ENCODE measurements at places on chromosomes 1 and 21.

- no peak for DNase-seq
Measured at GRCh38 chr1:5481889-5482288, 510.3 kb downstream of the NPHP4 start.

GRCh38 chr1:220272047-220272840, at the start of gene RAB3GAP2:
Gene RAB3GAP2, minus strand, starts transcription at chr1:220272453. Its CDS starts 116 bp downstream, at chr1:220272337.
- peak; percentile 94 for DNase-seq

GRCh38 chr1:30895382-30895943, 13.1 kb downstream of the SDC3 start:
- no peak for DNase-seq

DNA sequence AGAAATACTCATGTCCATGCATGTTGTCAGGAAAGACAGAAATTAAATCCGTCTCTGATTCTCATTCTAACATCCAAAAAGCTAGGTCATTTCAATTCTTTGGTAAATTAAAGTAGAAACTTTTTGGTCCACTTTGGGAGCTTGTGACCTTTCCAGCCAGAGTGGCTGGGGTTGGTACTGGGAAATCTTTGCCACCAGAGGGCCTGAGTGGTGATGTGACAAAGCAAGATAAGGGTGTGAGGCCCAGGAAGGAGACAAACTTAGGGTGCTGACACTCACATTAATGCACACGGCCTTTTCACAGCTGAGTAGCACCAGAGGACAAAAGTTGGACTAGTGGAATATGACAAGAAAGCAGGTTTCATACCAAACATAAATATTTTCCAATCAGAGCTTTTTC, 144.3 kb downstream of the DNM3 start:
- no peak for DNase-seq

DNA sequence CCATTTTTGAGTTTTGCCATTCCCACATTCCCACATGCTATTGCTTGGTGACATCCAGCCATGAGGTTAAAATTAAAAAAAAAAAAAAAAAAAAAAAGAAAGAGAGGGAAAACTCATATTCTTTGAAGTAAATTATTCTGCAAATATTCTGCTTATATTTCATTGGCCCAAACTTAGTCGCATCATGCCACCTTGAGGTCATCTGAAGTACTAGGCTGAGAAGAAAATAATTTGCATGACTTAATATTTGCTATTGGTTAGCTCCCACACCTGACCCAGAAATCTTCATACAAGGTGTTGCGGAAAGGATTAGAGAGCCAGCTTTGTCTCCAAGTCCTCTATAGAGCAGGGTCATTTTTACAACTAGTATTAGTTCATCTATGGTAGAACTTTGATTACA, 2206.0 kb downstream of the MRPL39 start:
- peak; percentile 59 for DNase-seq

DNA sequence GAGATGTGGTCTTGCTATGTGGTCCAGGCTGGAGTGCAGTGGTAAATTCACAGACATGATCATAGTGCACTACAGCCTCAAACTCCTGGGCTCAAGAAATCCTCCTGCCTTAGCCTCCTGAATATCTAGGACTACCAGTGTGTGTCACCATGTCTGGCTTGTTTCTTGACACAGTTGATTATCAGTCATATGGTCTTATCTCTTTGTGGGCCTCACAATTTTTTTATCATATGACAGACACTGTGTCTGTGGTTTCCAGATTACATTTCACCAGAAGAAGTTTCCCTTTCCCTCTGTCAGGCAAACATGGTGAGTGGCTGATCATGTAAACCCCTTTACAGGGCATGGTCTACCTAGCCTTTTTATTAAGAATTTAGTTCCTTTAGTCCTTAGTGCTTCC, 96.1 kb downstream of the HFM1 start:
- DNase-seq: no peak

- DNase-seq: no peak
Measured at GRCh38 chr1:93615582-93616150, 66.0 kb downstream of the BCAR3 start.

- no peak for DNase-seq
Measured at GRCh38 chr1:74857676-74858075, 124.7 kb downstream of the TYW3 start.

DNA sequence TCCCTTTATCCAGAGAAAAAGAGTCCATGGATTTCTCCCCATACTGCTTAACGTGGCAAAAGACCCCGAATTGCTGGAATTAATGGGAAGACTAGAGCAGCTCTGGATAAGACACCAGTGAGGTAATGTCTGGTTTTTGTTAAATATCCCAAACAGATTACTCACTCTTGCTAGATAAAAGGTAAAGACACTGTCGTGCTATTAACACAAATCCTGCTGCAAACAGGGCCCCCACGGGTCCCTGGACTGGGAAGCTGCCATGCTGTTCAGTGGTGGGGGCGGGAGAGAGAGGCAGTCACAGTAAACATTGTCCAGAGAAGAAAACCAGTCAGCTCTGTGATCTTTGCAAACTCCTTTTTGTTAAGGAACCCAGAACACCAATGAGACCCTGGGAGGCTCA, 15.2 kb upstream of the SRP9 start:
- DNase-seq: no peak
